Stimulated activated CD4-positive, alpha-beta T cell treated with anti-CD3 and anti-CD28 coated beads, Interleukin-15, amount 100 ng/mL, for 24 hours (primary cell): ENCODE measurements at places on chromosomes 16 and 17.

GRCh38 chr17:20225162-20226115 is 216.3 kb downstream of the SPECC1 start:
- DNase-seq = no peak

- DNase-seq = no peak
These were observed 21.8 kb downstream of the FBXO39 start for GRCh38 chr17:6797718-6798351.

- DNase-seq = no peak
These were observed 9.9 kb upstream of the ENPP7 start for GRCh38 chr17:79720705-79721292.

DNA sequence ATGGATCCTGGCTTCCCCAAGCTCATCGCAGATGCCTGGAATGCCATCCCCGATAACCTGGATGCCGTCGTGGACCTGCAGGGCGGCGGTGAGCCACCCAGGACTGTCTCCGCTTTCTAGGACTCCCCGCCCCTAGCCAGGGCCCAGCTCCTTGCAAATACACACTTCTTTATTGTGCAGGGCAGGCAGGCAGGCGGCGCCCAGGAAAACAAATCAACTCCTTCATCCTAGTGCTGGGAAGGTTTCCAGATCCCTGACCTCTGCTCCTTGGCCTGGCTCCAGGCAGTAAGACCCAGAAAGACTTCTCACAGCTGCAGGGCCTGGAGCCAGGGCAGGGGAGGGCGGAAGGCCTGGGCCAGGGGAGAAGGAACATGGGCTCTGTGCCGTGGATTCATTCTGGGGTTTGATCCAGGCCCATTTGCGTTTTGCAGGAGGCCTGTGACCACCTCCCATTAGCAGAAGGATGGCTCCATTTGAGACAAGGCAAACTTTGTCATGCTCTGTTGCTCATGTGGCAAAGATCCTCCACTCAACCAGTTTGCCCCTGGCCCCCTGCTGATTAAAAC is 6.0 kb upstream of the LPCAT2 start:
- no peak for DNase-seq

GRCh38 chr17:17725752-17726457 is 44.6 kb downstream of the RAI1 start:
- no peak for DNase-seq

DNA sequence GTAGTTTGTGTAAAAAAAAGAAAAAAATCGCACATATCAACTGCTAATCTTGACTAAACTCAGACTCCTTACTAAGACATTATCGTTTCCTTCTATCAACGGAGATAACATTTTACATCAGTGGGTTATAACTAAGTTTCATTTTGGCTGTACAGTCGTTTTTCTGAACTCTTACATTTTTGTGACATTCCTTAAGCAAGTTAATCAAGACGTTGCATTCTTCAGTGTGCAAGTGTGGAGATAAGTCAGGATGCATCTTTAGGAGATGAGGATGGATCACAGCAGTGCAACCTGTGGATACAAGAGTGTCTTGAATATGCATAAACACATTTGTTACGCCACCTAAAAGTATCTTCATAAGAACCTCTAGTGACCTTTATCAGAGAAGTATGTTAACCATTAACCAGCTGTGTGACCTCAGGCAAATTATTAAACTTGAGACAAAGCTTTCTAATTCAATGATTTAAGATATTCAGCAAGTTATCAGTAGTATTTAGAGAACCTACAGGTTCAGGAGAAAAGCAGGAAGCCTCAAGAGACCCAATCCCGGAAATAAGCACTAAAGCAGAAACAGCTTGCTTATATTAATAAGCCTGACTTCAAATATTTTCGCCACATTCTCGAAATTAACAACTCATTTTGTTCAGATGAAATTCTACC is 9.4 kb downstream of the CMC2 start:
- DNase-seq = no peak

GRCh38 chr17:27564463-27564862 is 66.5 kb upstream of the LGALS9 start:
- DNase-seq = no peak

GRCh38 chr17:75889454-75889853 is 7.3 kb downstream of the TRIM65 start:
- no peak for DNase-seq

GRCh38 chr17:61619493-61619892 is 28.5 kb upstream of the NACA2 start:
- no peak for DNase-seq

DNA sequence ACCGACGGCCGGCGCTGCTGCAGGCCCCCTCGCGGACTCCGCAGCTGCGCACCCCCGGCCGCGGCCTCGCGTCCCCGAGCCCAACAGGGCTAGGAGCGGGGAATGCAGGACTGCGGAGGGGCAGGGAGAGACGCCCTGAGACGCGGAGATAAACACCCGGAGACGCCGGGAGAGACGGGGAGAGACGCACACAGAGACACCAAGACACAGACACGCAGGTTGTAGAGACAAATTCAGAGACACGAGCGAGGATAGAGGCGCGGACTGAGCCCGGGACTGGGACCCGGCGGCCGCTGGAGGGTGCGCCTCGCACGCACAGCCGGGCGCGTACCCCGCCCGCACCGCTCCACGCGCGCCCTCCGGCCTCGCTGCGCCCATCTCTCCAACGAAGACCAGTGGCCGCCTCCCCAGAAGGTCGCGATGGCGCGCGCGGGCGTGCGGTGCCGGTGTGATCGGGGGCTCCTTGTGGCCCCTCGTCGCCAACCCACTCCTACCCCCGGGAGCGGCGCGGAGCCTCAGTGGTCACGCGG is 902 bp downstream of the STAC2 start:
- DNase-seq = no peak

- no peak for DNase-seq
These were observed 5.8 kb upstream of the SOCS3 start for GRCh38 chr17:78365561-78366108.

DNA sequence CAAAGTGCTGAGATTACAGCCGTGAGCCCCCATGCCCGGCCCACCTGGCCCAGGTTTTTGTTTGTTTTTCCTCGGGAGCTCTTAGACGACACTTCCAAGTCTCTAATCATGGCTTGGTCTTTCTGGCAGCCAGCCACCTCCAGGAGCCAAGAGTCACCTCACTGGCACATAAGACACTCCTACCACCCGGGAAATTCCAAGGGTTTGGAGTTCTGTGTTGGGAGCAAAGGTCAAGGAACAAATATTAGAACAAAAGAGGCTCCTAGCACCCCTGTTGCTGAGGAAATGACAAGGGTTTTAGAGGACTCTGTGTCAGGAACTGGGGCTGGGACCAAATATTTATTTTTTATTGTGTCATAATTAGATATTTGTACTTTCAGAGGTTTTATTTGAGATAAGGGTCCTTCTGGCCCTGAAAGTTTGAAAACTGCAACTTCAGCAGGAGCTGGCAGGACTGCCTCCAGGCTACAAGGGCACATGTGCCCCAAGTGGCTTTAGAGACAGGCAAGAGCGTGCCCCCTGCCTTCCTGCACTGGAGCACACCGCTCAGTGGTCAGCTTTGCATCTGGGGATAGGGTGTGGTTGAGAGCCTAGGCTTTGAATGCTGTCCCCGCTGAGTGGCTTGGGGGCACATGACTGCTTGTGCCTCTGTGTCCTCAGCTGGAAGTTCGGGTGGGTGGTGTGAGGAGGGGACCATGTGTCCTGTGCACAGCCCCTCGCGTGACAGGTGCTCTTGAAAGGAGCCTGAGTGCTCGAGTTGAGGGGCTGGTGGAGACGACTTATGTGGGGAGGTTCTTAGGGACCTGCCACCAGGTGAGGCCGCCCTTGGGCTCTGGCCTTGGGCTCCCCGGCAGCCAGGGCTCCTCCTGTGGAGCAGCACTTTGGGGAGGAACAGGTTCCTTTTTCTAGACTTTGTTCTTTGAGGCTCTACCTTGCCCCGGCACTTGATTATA is 29.7 kb downstream of the MGRN1 start:
- DNase-seq = no peak

- no peak for DNase-seq
These were observed 19.9 kb downstream of the ZCCHC14 start for GRCh38 chr16:87472935-87473334.

- peak; percentile 37 for DNase-seq
These were observed 3.4 kb upstream of the SSTR5 start for GRCh38 chr16:1069154-1069553.

- no peak for DNase-seq
These were observed 183.2 kb downstream of the C16orf78 start for GRCh38 chr16:49556606-49557446.
